Activated CD4-positive, alpha-beta T cell treated with anti-CD3 and anti-CD28 coated beads, Interleukin-2, amount 50 U/mL, for 48 hours (primary cell): ENCODE measurements at places on chromosomes 7 and 10.

- no peak for DNase-seq
Observed at GRCh38 chr7:80087771-80088170, 46.9 kb upstream of the GNAI1 start.

- DNase-seq = no peak
Observed at GRCh38 chr10:71239946-71240795, 27.8 kb downstream of the UNC5B start.

- DNase-seq = no peak
Observed at GRCh38 chr7:141664450-141664849, 37.5 kb downstream of the DENND11 start.

DNA sequence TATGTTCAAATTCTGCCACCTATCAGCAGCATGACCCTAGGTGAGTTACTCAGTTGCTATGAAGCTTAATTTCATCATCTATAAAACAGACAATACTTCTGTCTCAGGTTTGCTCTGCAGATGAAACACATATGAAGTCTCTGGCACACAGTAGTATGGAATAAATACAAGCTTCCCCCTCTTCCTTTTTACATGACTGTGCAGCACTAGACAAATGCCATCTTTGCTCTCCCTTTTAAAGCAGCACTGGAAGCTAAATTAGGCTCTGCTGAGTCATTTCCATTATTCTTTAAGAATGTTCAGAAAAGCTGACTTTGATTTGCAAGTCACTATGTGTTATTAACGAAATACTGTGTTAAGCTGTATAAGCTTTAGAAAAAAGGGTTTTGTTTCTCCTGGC, 40.7 kb upstream of the ANAPC16 start:
- DNase-seq = no peak

DNA sequence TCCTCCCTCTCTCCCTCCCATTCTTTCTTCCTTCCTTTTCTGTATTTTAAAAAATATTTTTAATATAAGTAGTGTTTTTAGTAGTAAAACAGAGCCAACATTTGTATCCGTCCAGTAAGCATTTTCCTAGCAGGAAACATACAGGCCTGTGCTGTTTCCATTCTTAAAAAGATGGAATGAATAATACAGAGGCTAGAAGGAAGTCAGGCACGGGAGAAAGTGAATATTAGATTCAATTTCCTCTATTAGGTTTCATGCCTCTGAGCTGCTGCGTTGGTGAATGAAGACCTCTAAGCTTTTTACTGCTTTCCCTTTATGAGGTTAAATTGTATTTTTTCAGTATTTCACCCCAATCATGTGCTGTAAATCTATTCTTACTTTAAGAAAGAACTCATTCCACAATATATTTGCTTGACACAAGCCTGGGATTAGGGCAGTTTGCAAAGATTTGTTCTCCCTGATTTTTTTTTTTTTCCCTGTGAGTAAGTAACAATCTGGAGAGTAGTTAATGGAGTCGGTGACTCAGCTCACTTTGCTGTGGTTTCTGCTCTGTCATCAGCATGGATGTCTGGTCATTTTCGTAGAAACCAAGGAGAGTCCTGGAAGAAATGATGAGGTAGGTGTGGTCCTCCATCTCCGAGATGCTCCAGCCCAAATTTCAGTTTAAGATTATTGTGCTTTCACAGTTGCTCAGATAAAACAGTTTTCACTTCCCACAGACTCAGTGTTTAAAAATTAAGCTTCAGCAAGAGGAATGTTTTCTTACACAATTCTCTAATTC, 76.1 kb upstream of the PITRM1 start:
- DNase-seq = no peak

DNA sequence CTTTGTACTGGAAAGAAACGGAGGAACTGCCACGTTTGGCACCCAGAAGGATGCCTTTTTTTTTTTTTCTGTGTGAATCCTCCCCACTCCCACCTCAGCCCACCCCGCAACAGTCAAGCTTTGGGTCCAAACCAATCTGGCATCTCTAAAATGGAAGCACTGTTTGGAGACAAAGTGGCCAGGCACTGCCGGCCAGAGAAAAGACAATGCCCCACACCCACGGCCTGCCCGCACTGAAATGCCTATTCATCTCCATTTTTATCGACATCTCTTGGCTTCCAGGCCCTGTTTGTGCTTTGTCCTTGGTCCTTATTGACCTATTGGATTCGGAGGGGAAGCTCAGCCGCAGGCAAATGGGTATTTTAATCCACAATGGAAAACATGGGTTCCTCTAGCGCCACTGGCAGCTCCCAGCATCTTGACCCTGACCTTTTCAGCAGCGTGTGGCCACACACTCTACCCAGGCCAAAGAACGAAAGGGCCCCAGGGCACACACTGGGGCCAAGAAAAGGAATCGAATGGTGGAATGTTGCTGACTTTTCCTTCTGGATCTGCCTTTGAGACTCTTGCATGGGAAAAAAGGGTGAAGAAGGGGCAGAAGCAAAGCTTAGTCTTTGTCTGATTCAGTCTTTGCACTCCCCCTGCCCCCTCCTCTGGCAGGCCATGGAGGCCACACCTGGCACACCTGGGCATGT, 162.6 kb upstream of the CDCA7L start:
- DNase-seq = no peak

DNA sequence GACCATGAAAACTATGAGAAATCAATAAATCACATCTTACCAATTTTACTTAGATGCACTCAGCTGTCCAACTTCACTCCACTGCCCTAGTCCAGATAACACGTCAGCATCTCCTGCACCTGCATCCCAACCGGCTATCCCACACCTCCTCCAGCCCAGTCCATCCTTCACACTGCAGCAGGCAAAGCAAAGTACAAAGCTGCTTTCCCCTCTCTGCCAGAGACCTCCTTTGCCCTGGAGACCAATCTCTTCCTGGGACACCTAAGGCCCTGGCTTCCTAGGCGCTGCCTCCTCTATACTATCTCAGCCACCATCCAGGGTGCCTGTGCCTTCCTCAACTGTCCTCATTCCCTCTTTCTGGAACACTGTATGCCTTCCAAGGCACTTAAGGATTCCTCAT, 90.3 kb upstream of the DDC start:
- DNase-seq = no peak

GRCh38 chr7:12370249-12370648, 33.4 kb downstream of the VWDE start:
- no peak for DNase-seq

DNA sequence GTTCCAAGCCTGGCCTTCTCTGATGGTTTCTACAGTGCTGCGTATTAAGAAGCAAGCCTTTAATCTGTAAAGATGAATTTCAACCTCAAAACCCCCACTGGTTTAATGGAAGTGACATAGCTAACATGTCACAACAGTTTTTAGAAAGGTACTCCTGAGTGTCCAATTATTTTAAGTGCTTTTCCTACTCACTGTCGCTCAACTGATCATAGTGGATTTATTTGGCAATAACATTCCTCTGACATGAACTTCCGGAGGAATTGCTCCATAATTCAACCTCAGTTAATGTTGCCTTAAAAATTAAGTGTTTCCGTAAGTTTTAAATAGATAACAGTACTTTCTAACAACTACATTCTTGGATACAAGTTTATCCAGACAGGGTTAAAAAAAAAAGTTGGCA, 57.5 kb downstream of the AGMO start:
- DNase-seq = no peak

- no peak for DNase-seq
Observed at GRCh38 chr10:53886325-53887300, 914.4 kb downstream of the PCDH15 start.

DNA sequence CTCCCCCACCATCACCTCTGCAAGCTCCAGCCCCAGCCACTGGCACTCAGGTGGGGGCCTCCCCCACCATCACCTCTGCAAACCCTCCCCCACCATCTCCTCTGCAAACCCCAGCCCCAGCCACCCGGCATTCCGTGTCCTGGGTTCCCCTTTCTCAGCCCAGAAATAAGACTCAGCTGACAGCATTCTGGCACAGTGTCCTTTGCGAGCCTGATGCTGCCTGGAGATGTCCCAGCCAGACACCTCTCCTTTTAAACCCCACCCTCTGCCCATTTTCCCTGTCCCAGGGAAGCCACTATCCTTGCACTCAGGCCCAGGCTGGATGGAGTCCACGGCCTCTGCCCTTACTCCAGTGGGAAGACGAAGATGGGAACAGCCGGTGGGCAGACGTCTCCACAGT, 49.8 kb downstream of the ELFN1 start:
- DNase-seq = no peak

DNA sequence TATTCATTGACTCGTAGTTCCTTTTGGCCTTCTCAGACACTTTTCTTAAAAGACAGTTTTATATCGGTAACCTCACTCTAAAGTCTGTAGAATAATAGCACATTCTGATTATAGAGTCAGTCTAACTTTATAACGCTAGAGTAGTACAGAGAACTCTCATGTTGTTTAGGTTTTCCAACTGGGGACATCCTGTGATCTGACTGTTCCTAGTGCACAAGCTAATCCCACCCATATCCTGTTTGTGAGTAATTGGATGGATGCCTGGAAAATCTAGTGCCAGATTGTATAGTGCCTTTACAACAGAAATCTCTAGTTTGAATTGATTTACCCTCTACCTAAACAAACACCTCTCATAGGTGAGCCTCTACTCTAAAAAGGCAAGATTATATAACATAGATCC, 107.4 kb downstream of the ZEB1 start:
- DNase-seq = no peak

GRCh38 chr10:101768791-101769170, 7.1 kb downstream of the FGF8 start:
- DNase-seq = no peak

DNA sequence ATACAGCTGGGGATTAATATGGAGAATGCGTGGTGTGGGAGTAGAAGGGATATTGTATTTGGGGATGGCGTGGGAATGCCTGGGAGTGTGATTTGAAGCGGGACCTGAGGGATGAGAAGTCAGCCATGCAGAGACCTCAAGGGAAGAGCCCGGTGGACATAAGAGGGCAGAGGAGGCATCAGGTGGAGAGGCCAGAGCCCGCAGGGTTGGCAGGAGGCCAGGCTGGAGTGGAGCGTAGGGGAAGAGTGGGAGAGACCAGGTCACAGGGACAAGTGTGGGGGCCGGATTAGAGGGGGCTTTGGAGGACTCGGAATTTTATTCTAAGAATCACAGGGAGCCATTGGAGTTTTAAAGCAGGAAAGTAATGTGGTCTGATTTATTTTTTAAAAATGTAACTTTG, 2.0 kb downstream of the NDUFB2 start:
- DNase-seq = no peak
